Chondrocyte (in vitro differentiated cells): ENCODE measurements at places on chromosomes 1 and 21.
A peak's percentile ranks its signal among the peaks of the same experiment; 100 is the strongest.

DNA sequence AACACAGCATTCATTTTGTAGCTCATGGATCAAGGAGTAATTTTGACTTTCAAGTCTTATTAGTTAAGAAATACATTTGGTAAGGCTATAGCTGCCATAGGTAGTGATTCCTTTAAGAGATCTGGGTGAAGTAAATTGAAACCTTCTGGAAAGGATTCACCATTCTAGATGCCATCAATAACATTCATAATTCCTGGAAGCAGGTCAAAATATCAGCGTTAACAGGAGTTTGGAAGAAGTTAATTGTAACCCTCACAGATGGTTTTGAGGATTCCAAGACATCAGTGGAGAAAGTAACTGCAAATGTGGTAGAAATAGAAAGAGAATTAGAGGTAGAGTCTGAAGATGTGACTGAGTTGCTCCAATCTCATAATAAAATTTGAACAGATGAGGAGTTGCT is 216.6 kb downstream of the GREM2 start:
- no peak for DNase-seq

DNA sequence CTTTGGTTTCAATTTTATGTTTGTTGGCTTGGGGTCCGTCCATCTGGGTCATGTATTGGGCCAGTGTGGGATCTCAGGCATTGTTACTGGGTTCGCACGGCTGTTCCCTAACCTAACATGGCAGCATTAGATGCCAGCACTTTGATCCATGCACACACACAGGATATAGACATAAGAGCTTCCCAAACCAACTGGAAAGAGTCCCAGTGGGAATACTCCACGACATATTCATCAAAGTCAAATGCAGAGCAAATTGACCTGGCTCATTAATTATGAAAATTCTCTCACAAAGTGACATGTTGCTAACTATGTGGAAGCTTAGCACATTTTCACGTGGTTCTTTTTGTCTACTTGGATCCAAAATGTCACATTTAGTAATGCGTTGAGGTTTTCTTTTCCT is 130.4 kb downstream of the SETD4 start:
- no peak for DNase-seq

- no peak for DNase-seq
Observed at GRCh38 chr1:93768380-93768863, 86.8 kb upstream of the BCAR3 start.

- DNase-seq, result no peak
Observed at GRCh38 chr1:42251042-42251441, 84.0 kb downstream of the FOXJ3 start.

DNA sequence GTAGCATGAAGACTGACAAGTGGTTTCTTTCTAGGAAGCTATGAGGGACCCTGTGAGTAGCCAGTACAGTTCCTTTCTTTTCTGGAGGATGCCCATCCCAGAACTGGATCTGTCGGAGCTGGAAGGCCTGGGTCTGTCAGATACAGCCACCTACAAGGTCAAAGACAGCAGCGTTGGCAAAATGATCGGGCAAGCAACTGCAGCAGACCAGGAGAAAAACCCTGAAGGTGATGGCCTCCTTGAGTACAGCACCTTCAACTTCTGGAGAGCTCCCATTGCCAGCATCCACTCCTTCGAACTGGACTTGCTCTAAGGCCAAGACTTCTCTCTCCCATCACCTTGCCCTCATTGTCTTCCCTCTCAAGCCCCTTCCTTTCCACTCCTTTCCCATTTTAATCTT is 3.4 kb upstream of the GABPB2 start:
- peak; percentile 20 for DNase-seq

DNA sequence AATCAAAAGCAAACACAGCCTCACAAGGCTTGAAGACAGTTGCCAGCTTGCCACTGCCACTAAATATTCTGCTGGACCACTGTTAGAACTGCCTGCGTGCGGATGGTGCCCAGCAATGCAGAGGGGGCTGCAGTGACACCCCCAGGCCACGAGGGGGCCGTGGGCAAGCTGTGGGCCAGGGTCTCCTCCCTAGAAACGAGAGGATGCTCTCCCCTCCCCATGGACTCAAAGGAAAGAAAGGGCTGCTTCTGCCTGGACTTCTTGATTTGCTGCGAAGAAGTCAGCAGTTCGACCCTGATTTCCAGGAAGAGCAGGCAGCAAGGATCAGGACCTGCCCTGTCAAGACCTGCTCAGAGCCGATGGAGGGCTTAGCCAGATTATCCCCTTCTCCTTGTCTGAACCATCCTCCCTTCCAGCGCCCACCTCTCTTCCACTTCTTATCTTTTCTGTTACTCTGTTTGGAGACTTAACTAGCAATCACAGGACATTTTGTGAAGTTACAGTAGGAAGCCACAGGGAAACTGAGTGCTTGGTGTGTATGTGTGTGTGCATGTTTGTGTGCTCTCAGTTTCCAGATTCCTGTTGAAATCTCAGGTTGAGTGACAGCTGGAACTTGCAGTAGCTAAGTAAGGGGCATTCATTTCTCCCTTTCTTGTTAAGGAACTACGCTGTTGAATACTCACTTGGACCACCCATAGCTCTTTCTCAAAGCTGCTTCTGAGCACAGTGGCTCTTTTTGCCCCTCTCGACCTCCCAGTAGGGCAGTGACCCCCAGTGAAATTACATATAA is 2.7 kb downstream of the MAN1C1 start:
- no peak for DNase-seq

GRCh38 chr1:6646499-6647148 is 22.0 kb downstream of the THAP3 start:
- no peak for DNase-seq

- no peak for DNase-seq
Observed at GRCh38 chr1:8297245-8297644, 20.7 kb upstream of the SLC45A1 start.

- no peak for DNase-seq
Observed at GRCh38 chr1:52235646-52236045, 93.8 kb downstream of the ZFYVE9 start.

DNA sequence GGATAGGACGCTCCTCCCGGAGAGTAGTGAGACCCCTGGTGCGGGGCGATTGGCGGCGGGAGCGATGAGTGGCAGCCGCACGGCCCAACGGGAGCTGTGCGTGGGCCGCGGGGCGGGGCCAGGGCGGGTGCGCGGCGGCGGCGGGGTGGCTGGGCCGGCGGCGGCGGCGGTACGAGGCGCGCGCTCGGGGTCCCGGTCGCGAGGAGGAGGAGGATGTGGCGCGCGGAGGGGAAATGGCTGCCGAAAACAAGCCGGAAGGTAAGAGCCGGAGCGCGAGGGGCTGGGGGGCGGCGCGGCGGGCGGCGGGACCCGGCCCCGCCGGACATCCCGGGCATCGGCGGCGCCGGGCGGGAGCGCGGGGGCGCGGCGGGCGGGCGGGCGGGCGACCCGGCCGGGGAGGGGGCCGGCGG is at the start of gene CAMTA1:
Gene CAMTA1, plus strand, starts transcription at position 137 of the 410 bp plus-strand sequence. Its CDS starts 77 bp downstream, at position 214.
- no peak for DNase-seq

DNA sequence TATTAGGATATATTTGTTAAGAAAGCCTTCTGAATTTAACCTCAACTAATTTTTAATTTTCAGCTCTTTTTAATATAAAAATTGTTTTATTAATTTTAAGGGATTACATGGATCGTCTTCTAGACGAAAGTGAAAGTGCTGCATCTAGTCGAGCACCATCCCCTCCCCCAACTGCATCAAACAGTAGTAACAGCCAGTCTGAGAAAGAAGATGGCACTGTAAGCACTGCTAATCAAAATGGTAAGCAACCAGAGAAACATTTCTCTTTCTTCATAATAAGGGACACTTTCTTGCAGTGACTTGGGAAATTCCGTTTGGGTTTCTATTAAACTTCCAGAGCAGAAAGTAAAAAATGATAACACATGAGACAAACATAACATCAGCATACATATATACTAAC is 56.9 kb downstream of the MIER1 start:
- DNase-seq, result no peak

DNA sequence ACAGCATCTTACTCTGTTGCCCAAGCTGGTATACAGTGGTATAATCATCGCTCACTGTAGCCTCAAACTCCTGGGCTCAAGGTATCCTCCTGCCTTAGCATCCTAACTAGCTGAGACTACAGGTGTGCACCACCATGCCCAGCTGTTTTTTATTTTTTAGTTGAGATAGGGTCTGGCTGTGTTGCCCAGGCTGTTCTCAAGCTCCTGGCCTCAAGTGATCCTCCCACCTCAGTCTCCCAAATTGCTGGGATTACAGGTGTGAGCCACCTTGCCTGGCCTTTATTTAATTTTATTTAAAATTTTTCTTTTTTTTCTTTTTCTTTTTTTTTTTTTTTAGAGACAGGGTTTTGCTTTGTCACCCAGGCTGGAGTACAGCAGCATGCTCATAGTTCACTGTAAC is 9.2 kb downstream of the MAP7D1 start:
- DNase-seq, result no peak

DNA sequence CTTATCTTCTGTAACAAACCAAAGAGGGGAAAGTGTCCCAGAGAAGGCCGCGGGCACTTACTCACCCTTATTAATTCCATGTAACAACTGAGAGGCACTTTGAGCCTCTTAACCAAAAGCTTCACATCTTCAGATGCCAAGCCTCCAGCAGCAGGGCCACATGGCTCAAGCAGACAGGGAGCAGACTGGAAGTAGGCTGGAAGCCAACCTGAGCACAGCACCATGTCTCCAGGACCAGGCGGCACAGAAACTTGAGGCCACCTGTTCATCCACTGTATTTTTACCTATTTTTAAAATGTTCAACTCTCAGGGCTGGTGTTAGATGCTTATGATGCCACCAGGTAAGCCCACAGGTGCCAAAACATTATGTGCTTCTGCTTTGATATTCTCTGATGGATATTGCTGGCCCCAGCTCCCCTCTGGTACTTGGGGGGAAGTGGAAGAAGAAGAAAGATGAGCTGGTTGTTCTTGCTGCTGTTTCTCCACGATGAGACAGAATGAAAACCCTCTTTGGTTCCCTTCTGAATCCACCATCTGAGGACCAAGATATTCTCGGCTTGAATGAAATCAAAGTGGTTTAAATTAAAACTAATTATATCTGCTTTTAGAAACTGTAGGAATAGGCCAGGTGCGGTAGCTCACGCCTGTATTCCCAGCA is 30.6 kb upstream of the SDE2 start:
- no peak for DNase-seq

GRCh38 chr1:201282931-201283829 is at the start of gene PKP1:
PKP1 (plus strand) TSS chr1:201283506; CDS start chr1:201283703, 197 bp downstream.
- no peak for DNase-seq

GRCh38 chr21:29092102-29092959 is 18.9 kb upstream of the CCT8 start:
- DNase-seq, result no peak

- DNase-seq, result no peak
Observed at GRCh38 chr1:7444363-7444762, 326.7 kb upstream of the VAMP3 start.

GRCh38 chr21:44285138-44285992 is at the start of gene AIRE:
AIRE (plus strand) TSS chr21:44285876; CDS start chr21:44286007, 131 bp downstream.
- no peak for DNase-seq

DNA sequence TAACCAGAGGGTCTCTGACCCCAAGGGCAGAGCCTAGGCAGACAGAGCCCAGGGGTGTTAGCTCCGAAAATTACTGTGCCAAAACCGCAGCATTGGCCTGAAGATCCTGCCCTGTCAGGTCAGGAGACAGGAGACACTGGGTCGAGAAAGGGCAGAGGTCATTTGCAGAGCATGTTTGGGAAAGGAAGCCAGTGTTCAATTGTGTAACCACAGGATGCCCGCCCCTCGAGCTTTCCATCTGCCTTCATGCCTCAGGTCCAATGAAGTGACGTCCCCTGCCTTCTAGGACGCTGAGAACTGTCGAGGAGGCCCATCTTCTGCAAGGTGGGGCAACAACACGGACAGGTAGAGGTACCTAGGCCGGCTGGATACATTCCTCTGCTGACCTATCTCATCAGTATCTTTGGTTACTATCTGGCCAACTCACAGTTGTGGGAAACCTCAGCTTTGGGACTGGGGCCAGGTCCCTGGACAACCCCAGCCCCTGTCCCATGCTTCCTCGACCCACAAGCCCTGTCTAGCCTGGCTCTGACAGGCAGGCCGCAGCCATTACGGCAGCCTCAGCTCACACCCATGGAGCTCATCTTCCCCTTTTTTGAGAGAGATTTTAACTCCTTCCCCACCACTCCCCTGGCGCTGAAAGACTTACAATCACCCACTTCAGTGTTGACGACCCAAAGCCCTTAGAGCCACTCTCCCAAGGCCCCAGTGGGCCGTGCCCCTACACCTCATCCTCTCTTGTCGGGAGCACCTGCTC is 1.3 kb downstream of the ARL8A start:
- DNase-seq, result no peak

GRCh38 chr1:46512135-46512791 is 22.6 kb downstream of the DMBX1 start:
- DNase-seq, result peak; percentile 91

GRCh38 chr1:62689524-62689923 is 1.3 kb upstream of the DOCK7 start:
- DNase-seq, result no peak

DNA sequence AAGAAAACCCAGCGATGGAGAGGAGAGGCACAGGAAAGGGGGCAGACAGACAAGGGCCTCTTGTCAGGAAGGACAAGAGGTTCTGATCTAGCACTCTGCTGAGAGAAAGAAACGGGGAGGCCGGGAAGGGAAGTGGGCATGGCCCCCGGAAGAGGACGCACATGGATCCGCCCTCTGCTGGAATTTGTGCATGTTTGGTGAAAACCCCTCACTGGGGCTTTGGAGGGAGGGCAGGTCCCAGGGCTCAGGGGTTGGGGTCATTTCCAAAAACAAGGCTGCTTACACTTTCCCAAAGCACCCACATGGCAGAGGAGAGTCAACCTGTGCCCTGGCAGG is 32.4 kb upstream of the ECE1 start:
- DNase-seq, result no peak

GRCh38 chr1:93708734-93709481 is 27.3 kb upstream of the BCAR3 start:
- no peak for DNase-seq

GRCh38 chr1:43318831-43319230 is 18.0 kb downstream of the TIE1 start:
- no peak for DNase-seq

DNA sequence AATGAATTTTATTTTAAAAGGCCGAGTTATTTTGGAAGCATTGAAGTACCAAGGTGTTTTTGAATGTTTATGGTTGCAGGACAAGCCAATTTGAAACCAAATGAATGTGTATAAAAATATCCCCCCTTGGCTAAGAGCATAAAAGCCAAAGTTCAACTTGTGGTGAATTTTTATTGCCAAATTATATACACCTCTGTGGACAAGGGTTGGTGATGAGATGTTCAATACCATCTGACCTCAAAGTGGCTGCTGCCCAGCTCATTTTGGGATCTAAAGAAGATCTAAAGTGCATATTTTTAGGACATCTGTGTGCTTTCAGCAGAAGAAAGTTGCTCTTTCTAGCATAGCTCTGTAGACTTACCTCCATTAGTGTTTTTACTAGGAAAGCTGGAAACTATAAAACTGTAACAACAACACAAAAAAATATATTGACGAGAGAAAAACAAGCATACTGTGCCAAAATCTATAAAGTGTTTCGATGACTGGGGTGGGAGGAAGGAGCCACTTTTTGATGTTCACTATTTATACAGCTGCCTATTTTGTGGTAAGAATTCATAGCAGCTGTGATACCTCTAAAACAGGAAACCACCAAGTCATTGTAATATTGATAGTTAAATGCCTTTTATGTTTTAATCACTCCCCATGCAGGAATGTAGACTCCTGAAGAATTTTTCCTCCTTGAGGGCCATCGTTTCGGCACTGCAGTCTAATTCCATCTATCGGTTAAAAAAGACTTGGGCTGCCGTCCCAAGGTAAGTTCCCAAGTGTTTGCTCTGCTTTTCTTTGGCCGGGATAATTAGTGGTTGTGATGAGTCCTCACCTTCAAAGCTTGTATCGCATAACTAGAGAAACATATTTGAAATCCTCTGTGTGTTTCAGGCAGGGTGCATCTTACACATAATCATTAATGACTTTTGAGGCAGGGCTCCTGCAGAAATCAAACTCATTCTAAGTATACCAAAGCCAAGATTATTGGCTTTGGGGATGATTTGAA is 83.2 kb downstream of the RGL1 start:
- DNase-seq, result no peak
